Globus pallidus (tissue), 1 donor: ENCODE measurements at places on chromosomes 12 and 14.

- no peak for DNase-seq
These were observed 206.3 kb upstream of the C14orf180 start for GRCh38 chr14:104373055-104373854.

GRCh38 chr12:63093711-63094110, 57.3 kb downstream of the AVPR1A start:
- DNase-seq = no peak

GRCh38 chr12:49987625-49988303, 15.0 kb downstream of the AQP6 start:
- DNase-seq = no peak

GRCh38 chr12:12180136-12180535, 86.7 kb downstream of the LRP6 start:
- DNase-seq = no peak

GRCh38 chr12:47277972-47278448, 198.3 kb upstream of the AMIGO2 start:
- DNase-seq = no peak

- DNase-seq = no peak
These were observed 16.3 kb upstream of the SINHCAF start for GRCh38 chr12:31342286-31342685.

- DNase-seq = no peak
These were observed 3.7 kb upstream of the ANKLE2 start for GRCh38 chr12:132765361-132765760.

DNA sequence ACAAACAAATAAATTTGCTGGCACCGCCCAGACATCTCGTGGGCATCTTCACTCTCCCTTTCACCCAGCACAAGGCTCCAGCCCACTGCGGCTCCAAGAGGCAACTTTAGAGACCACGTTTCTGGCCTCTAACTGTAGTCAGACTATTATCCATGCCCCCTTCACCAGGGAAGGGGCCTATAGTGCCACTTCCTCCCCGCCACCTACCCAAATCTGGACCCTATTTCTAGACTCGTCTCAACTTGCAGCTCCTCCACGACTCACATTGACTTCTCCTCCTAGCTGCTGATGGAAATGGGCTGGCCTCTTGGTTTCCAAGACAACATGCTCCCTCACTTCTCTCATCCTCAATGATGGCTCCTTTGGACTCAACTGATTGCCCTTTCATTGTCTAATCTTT, 12.3 kb downstream of the KRT1 start:
- no peak for DNase-seq

- no peak for DNase-seq
These were observed 25.1 kb downstream of the CDK17 start for GRCh38 chr12:96375170-96375569.

GRCh38 chr12:104741497-104742367, 216.4 kb downstream of the SLC41A2 start:
- DNase-seq = no peak

GRCh38 chr14:34183478-34183877, 232.6 kb upstream of the EGLN3 start:
- no peak for DNase-seq

- no peak for DNase-seq
These were observed 5.9 kb upstream of the RPL41 start for GRCh38 chr12:56110571-56110970.

GRCh38 chr12:43306066-43306465, 245.9 kb downstream of the ADAMTS20 start:
- DNase-seq = no peak

DNA sequence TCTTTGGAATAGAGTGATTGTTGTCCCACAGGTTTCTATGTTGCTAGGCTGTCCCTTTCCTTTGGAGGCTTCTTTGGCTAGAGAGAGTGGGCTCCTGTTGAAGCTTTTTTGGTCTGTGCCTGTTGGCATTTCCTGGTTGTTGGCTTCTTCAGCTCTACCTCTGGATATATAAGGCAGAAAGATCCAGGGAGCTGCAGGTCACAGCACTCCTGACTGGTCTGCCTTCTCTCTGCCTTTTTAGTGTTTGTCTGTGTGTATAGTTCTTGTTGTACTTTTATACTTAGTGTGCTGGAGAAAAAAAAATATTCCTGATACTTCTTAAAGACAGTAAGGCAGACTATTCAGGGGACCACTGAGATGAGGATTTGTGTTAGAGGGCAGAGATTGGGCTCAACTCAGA, 202.7 kb downstream of the FBXL14 start:
- DNase-seq = no peak

GRCh38 chr12:82430541-82431145, 72.3 kb downstream of the METTL25 start:
- no peak for DNase-seq

- DNase-seq = peak; percentile 70
These were observed 468.3 kb downstream of the AACS start for GRCh38 chr12:125533434-125534029.

DNA sequence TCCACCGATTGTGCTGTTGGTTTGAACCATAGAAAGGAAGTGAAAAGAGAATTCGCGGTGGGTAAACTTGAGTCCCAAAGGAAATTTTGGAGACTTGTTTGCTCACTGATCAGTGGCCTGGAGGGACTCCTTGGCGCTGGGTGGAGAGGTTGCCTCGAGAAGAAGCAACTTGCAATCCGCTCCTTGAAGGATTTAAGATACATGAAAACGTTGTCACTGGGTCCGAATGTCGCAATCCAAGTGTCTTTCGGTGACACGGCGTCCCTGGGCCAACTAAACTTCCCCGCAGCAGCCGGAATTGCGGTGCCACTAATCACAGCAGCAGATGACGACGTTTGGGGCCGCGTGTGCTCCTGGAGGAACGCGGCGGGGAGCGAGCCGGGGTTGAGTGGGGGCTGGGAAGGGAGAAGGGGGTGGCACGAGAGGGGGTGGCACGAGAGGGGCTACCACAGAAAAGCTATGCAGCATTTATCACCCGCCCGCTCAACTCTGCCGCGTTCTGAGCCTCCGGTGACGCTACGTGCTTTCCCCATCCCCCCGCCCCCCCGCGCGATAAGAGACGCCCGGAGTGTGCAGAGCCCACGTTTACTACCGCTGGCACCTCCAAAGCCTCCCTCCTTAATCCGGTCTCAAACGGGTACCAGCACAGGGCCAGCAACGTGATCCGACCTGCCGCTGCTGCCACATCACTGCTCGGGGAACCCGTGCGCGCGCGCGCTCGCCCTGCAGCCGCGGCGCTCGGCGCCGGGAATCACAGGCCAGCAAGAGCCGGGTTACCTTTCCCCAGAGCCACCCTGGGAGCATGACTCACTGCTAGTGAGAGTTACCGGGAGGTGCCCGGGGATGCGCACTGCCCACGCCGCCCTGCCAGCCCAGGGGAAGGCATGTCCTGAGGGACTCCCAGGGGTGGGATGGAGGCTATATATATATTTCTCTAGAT, 833 bp upstream of the BHLHE41 start:
- DNase-seq = peak; percentile 78

DNA sequence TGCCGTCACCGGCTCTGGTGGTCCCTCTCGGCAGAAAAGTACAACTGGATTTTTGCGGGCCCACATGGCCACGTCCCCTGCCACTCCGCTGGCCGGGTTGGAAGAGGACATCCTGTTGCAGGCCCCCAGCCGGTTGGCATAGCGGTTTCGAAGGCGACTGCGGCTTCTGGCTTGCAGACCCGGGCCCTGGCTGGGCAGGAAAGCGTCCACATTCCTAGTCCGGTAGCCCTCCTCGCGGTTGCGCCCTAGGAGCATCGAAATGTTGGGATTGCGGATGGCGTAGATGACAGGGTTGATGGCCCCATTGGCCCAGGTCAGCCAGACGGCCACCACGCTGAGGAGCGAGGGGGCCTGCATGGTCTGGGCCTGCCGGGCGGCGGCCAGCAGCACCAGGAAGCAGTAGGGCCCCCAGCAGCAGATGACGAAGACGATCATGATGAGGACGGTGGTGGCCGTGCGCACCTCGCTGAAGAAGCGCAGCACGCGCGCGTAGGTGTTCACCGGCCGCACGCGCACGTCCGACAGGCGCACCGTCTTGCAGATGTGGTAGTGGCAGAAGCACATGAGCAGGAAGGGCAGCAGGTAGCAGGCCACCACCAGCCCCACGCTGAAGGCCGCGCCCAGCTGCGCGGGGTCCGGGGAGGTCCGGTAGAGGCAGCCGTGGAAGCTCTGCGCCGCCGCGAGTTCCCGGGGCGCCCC, 1.2 kb downstream of the GPR135 start:
- DNase-seq = no peak

GRCh38 chr12:91316907-91317269, 134.3 kb upstream of the DCN start:
- DNase-seq = no peak

DNA sequence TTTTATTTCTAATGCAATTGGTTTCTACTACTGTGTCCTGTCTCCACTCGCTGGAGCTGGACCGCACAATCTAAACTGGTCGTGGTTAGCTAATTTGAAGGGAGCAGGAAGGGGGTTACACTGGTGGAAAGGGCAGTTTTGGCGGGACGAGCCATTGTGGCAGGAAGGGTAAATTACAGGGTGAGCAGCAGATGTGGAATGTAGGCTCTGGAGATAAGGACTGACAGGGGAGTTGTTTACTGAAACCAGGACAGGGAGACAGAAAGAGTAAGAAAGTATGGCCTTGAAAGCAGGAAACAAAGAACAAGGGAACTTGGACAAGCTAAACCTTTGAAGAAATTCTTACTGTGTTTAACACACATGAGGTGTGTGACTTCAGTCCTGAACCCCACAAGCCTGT, 147.8 kb downstream of the ATXN7L3B start:
- no peak for DNase-seq

- DNase-seq = no peak
These were observed 260.9 kb upstream of the USP15 start for GRCh38 chr12:61999311-61999710.

DNA sequence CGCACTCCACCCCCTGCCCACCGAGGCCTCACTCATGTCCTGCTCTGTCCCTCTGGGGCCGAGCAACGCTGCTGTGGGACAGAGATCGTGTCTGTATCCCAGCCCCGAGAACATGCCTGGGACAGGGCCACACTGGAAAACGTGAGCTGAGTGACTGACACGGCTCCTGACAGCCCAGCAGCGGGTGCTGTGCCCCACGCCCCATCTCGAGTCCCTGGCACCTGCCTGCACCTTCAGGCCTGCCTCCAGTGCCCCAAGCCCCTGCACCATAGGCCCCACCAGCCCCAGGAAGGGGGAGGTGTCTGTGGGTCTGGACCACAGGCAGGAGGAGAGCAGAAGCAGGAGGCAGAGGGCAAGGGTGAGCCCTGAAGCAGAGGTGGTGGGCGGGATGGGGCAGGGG, 34.6 kb upstream of the UBC start:
- DNase-seq = no peak
